NCI-H2171 treated with DMSO at 0.1 percent for 48 hours (cell line): ENCODE measurements at places on chromosomes 12 and 14.

DNA sequence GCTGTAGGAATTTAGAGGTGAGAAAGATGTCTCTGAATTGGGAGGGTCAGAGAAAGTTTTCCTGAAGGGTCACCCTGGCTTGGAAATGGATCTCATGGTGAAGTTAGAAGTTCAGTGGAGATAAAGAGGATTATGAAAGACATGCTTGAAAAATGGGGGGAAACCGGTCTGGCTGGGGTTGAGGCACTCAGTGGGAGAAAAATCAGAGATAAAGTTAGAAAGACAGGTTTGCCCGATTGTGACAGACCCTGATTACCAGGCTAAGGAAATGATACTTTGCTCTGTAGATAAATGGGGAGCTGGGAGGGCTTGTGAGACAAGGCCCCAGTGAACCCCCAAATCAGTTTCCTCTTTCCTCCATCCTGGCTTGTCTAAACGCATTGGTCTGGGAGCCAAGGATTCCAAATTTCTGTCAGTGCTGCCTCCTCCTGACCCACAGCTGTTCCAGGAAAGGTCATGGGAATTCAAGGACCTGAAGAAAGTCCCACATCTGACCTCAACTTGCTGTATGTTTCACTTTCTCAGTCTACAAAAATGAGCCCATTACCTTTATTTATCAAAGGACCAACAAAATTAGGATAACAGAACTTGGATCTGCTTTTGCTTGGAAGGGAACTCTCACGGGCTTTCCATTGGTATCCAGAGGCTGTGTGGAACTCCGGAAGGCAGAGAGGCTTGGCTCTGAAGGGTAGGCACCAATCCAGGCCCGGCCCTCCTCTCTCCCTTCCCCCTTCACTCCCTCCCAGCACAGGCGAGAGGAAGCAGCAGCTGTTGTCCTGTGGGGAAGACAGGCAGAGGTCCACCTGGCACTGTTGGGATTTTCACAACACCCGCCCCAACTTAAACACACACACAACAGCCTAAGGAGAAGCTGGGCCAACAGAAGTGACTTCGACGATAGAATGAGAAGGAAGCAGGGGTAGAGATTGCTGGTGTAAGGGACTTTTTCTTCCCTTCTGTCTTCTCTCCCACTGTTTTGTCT, 3.4 kb upstream of the RNASE7 start:
- DNase-seq = peak; percentile 82

- no peak for DNase-seq
Observed at GRCh38 chr14:50978529-50978871, 34.2 kb upstream of the PYGL start.

- no peak for DNase-seq
Observed at GRCh38 chr14:51298895-51299294, 58.8 kb downstream of the TMX1 start.

GRCh38 chr12:122527478-122527944, 462 bp downstream of the KNTC1 start:
- DNase-seq = no peak

GRCh38 chr14:101233021-101233366, 328.3 kb upstream of the DIO3 start:
- no peak for DNase-seq

DNA sequence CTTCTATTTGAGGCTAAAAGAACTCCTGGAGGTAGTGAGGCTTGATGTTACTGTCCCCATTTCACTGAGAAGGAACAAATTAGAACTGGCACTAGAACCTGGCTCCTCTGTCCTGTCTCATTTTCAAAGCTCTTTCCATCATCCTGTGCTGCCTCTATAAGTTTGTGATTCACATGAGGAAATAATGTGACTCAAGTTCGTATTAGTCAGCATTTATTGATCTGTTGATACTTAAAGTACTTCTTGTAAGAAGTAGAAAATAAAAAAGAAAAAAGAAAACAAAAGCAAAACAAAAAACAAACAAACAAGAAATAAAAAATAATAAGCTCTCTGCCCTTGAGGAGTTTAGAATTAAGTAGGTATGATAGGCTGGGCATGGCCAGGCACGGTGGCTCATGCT, 2.3 kb upstream of the ESPL1 start:
- no peak for DNase-seq

DNA sequence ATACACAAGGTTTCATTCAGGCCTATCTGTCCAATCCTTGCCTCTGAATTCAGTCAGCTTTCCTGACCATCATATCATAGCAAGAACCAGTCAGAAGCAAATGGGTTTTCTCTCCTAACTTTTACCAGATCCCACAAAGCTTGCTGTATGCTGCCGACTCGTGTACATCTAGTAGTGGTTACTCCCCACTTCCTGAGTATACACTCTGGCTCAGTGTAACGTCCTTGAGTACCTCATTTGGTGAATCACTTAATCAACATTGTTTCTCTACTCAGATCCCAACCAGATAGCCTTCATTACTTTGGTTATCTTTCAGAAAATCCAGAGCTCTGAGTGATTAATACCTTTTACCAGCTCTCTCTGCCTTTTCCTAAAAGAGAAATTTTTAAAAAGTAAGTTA, 728.2 kb downstream of the GALC start:
- DNase-seq = no peak

DNA sequence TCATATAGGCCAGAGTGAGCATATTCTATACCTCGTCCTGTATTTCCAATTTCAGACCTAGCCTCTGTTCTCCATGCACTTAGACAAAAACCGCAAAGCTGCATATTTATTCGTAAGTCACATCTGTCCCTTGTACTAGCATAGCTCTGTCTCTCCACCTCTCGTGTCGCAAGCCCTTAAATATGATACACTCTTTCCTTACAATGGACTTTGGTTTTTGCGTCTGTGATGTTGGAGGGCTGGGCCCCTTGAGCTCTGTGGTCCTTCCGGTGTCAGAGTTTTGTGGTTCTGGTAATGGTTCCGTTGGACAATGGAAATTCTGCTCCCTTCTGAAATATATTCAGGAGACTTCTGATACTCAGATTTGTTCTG, 11.3 kb downstream of the PRKCH start:
- DNase-seq = no peak

DNA sequence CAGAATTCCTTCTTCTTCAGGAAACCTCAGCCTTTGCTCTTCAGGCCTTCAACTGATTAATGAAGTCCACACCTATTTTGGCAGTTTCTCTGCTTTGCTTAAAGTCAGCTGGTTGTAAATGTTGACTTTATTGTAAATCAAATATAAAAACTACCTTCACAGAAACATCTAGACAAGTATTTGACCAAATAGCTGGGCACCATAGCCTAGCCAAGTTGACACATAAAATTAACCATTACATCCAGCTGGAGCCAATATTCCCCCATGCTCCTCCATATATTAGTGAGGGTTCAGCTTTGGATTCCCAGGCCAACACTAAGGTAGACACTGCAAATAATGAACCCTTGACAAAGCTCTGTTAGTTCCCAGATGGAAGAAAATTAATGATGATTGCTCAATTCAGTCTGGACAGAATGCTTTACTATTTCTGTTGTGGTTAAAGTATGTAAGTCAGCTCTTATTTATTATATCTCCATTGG, 125.5 kb downstream of the ZFP36L1 start:
- no peak for DNase-seq

DNA sequence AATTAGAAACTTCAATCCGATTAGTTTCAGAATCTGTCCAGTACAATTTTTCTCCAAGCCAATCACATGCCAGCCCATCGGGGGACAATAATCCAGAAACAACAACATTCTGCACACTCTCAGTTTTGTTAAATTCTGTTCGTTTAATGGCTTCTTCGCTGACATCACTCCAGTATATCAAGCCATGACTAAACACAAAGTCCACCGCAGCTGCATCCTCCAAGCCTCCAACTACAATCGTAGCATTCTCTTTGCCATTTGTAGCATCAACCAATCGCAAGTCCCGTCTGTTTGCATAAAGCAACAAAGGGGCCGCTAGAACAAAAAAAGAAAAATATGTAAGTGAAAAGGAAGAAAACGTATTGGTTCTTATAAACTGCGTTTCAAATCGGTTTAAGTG, 22.5 kb downstream of the LRP6 start:
- DNase-seq = no peak

DNA sequence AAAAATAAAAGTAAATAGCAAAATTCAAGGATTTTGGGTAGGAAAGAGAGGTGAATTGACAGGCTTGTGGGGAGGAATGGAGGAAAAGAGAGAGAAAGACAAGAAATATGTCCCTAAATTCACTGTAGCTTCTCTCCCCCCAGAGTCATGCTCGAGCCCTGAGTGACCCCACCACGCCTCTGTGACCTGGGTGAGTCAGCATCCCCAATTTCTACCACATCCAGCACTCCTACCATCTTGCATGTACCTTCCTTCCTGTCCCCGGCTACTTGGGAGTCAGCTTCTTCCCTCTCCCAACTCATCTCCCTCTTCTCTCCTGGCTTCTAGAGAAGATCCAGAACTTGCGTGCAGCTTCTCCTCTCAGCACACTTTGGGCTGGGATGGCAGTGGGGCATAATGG, 9.8 kb downstream of the ZNF219 start:
- no peak for DNase-seq

DNA sequence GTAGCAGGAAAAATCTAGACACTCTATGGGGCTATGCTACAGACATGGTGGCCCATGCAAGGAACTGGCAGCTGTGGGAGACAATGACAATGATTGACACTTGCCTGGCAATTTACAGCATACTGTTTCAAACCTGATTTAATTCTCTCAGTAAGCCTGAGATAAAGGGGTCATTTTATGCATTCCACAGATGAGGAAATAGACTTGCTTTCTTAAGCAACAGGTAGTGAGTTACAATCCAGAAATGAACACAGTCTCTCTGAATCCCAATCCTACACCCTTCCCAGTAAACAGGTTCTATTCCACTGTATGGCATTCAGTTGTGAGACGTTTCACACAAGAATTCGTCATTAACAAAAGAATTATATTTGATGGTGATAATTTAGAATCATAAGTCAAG, 15.5 kb upstream of the PCNX1 start:
- no peak for DNase-seq

- DNase-seq = no peak
Observed at GRCh38 chr14:92945959-92946846, 23.3 kb downstream of the CHGA start.

- peak; percentile 85 for DNase-seq
Observed at GRCh38 chr12:101051901-101052550, 158.0 kb downstream of the SLC5A8 start.

GRCh38 chr14:63712123-63712522, 15.7 kb downstream of the SGPP1 start:
- DNase-seq = no peak

- DNase-seq = no peak
Observed at GRCh38 chr14:105377555-105378182, 20.7 kb upstream of the TEX22 start.

GRCh38 chr12:108210001-108210400, 80.9 kb downstream of the WSCD2 start:
- no peak for DNase-seq

GRCh38 chr14:104155513-104155912, 17.1 kb downstream of the KIF26A start:
- no peak for DNase-seq

DNA sequence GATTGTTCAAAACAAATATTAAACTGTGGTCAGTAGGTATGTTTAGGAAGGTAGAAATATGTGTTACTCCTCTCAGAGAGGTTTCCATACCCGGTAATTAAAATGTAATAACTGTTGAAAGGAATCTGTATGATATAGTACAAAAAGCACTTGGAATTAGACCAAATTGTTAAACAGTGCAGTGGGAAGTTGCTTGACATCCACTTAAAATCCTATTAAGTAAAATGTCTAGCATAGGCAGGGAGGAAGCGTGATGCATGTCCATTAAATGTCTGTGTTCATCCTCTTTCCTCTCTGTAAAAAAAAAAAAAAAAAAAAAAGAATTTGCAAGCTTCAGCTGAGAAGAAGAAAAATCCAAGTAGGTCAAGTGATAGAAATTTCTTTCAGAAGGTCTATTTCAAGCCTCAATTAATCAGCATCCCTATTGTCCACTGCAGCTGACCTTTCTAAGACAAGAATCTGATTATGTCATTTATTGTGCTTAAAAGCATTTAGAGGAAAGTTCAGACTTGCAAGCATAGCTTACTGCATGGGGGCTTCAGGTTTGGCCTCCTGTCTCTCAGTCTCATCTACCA, 265.6 kb upstream of the RGS6 start:
- no peak for DNase-seq

- DNase-seq = peak; percentile 2
Observed at GRCh38 chr12:15772405-15773018, 16.7 kb downstream of the EPS8 start.

DNA sequence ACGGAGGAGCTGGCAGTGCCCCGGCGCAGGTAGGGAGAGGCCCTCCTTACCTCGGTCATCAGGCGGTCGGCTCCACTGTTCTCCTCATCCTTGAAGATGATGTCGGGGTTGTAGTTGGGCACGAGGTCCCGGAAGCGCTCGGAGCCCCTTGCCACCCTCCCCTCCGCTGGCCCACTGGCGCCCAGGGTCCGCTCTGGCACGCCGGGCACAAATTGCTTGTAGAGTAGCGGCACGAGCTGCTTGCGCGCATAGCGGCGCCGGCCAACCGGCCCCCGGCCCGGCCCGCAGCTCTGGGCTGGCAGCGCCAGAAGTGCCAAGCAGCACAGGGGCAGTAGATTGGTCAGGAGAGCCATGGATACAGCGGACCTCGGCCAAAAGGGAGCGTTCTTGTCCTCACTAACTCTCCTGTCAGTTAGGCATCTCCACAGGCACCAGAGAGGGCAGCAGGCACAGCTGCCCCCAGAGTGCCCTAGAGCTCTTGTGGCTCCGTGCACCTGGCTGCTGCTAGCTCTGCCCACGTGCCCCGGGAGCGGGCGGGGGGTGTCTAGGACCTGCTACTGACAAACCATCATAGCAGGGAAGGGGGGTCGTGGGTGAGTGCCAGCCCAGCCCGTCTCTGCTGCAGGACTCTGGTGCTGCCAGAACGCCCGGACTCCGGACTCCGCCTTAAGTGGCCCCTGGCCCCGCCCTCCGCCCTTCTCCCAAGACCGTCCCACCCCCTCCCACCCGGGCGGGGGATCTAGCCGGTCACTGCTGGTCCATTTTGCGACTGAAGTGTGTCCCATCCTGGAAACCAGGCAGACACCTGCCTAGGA, at the start of gene DHH:
DHH (minus strand) TSS at position 642 of the 815 bp plus-strand sequence; CDS start at position 353, 289 bp downstream.
- DNase-seq = peak; percentile 28

GRCh38 chr14:23066855-23067744, 9.8 kb upstream of the CDH24 start:
- DNase-seq = no peak

DNA sequence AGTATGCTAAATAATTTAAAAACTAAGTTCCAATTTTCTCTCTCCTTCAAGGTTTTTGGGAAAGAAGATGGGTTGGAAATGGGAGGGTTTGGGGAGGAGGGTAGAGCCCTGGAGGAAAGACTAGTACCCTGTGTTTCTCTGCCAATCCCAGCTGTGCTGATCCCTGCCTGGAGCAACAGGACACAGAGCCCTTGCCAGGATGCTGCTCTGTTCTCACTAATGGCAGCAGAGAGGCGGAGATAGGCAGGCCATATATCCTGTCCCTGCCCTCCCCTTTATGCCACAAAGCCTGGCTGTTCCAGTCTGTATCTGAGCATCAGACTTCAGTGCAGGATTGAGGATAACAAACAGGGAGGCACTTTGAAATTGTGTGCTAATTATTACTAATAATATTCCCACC, 99.0 kb downstream of the C12orf75 start:
- no peak for DNase-seq

- peak; percentile 93 for DNase-seq
Observed at GRCh38 chr12:108568338-108569154, 6.2 kb downstream of the ISCU start.

- DNase-seq = no peak
Observed at GRCh38 chr14:77808250-77808649, 8.3 kb downstream of the ADCK1 start.

GRCh38 chr14:51310505-51310944, 70.5 kb downstream of the TMX1 start:
- DNase-seq = peak; percentile 55
